ENCODE measurements at places on chromosomes 4 and X.
A peak's percentile ranks its signal among the peaks of the same experiment; 100 is the strongest.

DNA sequence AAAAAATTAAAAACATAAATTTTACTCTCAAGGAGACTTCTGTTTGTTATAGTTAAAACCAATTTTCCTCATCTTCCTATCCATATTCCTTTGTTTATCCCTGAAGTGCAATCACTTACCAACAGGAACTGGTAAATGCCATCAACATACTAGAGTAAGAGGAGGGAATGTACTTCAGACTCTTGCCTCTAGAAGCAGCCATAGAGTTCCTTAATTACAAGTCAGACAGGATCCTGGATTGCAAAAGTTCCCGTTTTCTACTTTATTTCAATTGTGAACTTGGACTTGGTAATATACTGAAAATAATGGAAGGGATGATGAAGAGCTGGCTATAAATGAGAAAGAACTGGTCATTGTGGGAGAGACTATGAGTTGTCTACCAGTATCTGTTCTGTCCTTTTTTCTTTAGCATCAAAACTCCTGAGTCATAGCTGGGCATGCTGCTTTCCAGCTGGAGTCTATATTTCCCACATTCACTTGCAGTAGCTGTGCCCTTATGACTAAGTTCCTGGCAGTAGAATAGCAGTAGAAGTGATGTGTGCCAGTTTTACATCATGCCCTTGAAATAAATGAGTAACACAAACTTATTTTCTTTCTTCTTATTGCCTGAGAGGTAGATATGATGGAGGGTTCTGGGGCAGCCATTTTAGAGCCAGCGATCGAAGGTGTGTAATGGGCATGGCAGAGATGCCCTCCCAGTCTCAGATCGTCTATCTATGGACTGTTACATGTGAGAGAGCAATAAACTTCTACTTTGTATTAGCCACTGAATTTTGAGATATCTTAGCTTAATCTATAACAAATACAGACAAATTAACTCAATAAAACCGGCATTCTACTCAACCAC lies 26.8 kb upstream of the SPARCL1 start:
- DNase-seq = no peak

DNA sequence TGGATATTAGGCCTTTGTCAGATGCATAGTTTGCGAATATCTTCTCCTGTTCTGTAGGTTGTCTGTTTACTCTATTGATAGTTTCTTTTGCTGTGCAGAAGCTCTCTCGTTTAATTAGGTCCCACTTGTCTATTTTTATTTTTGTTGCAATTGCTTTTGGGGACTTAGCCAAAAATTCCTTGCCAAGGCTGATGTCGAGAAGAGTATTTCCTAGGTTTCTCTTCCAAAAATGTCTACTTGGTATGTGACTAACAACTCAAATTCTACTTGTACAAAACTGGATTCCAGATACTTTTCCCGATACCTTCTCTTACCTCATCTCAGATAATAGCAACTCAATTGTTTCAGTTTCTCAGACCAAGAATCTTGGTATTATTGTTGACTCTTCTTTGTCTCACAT lies 142.4 kb upstream of the GLRA2 start:
- no peak for DNase-seq

GRCh38 chrX:1673337-1673736 lies 58.5 kb downstream of the ASMT start:
- peak; percentile 64 for DNase-seq

- DNase-seq = no peak
Observed at GRCh38 chr4:183412821-183413220, 31.6 kb upstream of the CDKN2AIP start.

DNA sequence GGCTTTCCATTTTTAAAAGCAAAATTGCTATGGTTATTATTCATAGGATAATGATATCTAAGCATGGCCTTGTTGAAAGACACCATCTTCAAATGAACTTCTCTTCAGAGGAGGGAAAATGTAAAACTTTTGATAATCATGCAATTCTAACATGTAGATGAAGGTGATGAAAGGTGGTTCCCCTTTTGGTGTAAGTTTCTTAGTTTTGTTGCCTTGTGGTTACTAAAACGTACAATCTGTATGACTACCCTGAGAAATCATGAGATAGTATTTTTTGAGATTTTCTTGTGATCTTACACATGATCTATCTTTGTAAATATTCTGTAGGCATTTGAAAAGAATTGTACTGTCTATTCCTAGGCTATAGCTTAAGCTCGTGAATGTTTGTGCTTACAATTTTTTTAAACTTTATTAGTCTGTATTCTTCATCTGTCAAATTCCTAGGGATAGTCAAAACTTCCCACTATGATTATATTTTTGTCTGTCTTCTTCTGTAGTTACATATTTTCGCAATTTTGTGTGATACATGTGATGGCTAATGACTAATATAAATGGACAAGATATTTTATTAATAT lies 47.5 kb downstream of the PTPN13 start:
- DNase-seq = no peak

DNA sequence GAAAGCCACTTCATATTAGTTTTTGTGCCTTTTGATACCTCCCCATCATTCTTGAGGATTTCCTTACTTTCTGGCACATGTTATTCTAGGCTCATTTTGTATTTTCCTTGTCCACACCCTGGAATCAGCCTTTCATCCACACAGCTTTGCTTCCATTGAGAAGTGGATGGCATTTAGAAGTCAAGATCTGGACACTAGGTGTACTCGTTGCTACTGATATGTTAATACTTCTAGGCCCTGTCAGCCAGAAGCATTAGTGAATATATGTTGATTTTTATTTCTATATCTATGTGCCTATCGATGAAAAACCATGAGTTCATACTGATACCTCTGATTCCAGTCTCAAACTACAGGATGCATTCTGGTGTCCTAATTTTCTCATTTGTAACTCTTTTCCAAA lies 73.2 kb downstream of the ARHGAP24 start:
- DNase-seq = no peak

DNA sequence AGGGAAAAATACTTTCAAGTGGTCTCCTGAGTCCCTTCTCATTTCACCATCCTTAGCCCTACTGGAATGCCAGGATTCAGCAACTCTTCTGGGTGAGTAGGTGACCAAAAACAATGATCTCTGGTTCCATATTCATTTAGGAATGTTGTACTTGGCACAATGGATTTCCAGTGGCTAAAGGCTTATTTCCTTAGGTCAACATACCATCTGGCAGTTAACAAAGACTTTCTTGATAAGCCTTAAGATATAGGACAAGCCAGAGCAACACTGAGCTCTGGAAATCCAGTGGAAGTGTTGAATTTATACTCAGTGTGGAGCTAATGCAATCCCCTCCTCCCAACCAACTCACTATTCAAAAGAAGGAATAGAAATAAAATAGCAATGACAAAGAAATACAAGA lies 139.4 kb upstream of the EMCN start:
- DNase-seq = no peak

GRCh38 chrX:123436512-123437136 lies 252.5 kb downstream of the GRIA3 start:
- no peak for DNase-seq

DNA sequence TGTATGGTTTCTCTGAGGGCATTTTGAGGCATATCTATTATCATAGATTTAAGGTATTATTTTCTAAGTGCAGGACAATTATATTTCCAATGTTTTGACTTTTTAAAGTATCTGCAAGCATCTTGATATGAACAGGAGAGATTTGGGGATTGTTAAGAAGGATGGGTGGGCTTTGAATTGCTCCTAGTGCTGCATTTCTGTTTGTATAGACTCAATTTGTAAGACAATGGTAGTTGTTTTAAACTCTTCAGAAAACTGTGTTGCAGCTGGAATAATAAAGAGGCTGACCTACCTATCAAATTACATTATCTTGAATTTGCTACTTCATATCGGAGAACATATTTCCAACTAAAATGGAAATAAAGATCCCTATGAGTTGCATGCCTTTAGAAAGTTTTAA lies 570.3 kb downstream of the ADGRL3 start:
- DNase-seq = no peak

DNA sequence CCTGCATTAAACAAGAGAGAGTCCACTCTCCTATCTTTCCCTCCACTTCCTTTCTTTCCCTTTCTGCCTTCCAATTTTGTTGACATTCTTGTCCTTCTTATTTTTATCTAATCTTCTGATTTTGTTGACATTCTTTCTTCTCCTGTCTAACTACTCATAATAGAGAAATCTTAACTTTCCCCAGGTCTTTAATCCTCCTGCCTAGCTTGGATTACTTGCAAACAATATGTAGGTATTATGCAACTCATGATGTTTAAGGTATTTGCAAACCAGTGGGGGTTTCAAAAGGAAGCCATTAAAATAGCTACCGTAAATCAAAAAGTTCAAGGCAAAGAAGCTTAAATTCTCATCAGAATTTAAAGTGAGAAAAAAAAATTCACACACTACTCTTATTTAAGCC lies 53.9 kb downstream of the PROM1 start:
- no peak for DNase-seq

- no peak for DNase-seq
Observed at GRCh38 chr4:72666910-72667309, 97.9 kb upstream of the ADAMTS3 start.

DNA sequence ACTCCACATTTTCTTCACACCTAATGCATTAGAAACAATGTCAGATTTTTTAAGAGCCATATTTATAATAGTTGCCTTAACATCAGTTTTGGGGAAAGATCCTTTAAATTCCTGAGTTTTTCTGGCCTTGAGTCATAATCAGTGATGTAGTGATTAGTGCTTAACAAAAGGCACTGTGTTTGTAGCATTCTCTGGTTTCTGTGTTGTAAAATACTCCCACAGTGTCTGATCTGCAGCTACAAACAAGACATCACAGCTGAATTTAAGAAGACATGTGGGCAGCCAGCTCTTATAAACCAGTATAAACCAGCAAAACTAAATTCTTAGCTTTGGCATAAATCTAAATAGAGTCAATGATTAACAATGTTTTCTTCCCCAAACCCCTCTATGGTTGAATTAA lies 233.8 kb downstream of the FSTL5 start:
- no peak for DNase-seq

GRCh38 chr4:7414736-7415510 lies 19.8 kb downstream of the PSAPL1 start:
- DNase-seq = peak; percentile 17

- peak; percentile 22 for DNase-seq
Observed at GRCh38 chr4:26298198-26298947, 22.4 kb upstream of the RBPJ start.

GRCh38 chr4:168923526-168924194 lies 86.4 kb downstream of the CBR4 start:
- DNase-seq = peak; percentile 57

- no peak for DNase-seq
Observed at GRCh38 chrX:111869639-111870034, 6.3 kb upstream of the TRPC5OS start.

- DNase-seq = no peak
Observed at GRCh38 chr4:26003056-26003455, 89.0 kb downstream of the SMIM20 start.

DNA sequence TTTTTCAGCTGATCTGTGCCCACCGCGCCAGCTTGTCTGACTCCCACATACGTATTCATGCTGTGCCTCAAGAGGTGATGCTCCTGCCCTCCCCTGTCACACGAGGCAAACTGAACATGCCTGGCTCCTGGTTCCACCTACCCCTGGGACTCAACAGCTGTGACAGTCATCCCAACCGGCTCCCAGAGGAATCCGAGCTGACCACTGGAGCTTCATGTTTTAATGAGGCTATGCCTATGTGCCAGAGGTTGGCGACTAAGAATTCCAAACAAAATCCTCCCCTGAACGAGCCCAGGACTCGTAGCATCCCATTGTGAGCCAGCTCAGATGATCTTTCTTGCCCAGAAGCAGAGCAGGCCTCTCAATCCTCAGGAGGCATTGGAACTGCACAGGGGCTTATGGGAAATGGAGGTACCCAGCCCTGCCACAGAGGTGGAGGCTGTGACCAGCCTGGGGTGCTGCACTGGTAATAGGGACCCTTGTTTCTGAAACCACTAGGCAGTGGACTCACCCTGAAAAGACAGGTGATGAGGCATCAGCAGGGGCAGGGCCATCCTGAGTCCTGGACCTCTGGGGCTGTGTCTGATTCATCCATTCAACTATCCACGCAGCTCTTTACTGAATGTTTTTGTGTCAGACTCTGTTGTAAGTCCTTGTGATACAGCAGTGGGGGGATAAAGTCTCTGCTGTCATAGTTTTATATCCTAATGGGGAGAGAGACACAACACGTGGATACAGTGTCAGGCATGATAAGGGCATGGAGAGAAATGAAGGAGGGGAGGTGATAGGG lies 325.0 kb downstream of the EVC2 start:
- no peak for DNase-seq

GRCh38 chrX:10102046-10102704 lies 54.6 kb upstream of the CLCN4 start:
- DNase-seq = no peak

DNA sequence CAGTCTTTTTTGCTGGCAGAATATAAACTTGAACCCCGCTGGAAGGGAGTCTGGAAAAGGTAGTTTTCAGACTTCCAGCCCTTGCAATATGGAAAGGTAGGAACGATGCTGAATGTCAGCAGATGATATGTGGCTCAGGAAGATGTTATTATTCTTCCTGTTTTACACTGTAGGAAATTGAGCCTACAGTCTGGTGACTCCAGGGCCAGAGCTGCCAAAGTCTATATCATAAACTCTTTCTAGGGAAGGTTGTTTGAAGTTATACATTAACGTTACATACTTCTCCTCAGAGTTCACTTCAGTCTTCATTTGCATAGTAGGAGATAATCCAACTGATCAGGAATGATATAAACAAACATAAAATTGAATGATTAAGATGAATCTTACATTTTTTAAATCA lies 141.3 kb downstream of the FAT4 start:
- DNase-seq = no peak

DNA sequence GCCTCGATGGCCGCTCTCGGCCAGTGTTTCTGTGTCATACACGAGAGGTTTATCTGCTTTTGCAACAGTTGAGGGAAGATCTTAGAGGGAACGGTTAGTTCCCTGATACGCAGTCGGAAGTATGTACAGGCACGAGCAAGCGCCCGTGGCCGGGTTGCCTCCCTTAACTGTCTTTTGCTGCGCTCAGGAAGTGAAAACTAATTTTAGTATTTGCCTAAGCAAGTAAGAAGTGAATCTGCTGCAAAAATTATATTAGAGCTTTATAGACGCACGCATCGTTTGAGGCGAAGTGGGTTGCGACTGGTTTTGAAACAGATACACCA lies 695 bp downstream of the MTM1 start:
- DNase-seq = no peak

GRCh38 chrX:120308558-120308957 lies 2.7 kb downstream of the TMEM255A start:
- no peak for DNase-seq

GRCh38 chrX:122078079-122078478 lies 1030.7 kb downstream of the GLUD2 start:
- no peak for DNase-seq

GRCh38 chr4:81756973-81757372 lies 285.3 kb upstream of the RASGEF1B start:
- no peak for DNase-seq

Measured in activated CD8-positive, alpha-beta memory T cell treated with anti-CD3 and anti-CD28 coated beads, Interleukin-2, amount 50 U/mL, for 48 hours (primary cell).